Stimulated activated CD8-positive, alpha-beta memory T cell treated with anti-CD3 and anti-CD28 coated beads, Interleukin-2, amount 100 ng/mL, for 1 hour (primary cell): ENCODE measurements at places on chromosomes 5 and 9.

DNA sequence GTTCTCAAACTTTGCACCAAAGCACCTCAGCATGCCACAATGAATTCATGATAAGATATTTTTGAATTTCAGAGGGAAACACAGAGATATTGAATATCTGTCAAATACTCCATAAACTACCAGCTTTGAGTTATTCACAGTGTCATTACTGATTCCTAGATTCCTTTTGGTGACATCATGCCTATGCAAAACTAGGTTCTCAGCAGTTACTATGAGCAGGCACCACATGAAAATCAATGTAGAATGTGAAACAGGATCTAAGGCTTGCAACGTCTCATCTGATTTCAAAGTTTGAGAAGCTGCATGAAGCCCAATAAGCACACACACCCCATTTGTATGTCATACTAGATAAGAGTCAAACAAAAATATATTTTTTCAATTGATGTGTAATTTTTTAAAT is 426.5 kb downstream of the NR2F1-AS1 start:
- no peak for DNase-seq

DNA sequence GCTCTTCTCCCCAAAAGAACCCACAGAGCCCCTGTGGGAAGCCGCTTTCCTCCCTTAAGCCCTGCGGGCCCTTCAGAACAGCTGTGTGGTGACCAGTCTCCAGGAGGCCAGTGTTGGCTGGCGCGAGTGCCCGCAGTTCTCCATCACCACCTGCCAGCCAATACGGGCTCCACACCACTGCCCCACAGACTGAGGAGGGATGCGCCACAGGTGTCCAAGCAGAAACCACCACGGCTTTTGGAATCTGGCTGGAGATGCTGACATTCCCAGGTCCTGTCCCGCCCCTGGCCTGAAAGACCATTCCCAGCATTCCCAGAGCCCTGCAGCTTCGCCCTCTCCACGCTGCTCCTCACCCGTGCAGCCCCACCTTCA is 12.8 kb downstream of the CCNI2 start:
- no peak for DNase-seq

DNA sequence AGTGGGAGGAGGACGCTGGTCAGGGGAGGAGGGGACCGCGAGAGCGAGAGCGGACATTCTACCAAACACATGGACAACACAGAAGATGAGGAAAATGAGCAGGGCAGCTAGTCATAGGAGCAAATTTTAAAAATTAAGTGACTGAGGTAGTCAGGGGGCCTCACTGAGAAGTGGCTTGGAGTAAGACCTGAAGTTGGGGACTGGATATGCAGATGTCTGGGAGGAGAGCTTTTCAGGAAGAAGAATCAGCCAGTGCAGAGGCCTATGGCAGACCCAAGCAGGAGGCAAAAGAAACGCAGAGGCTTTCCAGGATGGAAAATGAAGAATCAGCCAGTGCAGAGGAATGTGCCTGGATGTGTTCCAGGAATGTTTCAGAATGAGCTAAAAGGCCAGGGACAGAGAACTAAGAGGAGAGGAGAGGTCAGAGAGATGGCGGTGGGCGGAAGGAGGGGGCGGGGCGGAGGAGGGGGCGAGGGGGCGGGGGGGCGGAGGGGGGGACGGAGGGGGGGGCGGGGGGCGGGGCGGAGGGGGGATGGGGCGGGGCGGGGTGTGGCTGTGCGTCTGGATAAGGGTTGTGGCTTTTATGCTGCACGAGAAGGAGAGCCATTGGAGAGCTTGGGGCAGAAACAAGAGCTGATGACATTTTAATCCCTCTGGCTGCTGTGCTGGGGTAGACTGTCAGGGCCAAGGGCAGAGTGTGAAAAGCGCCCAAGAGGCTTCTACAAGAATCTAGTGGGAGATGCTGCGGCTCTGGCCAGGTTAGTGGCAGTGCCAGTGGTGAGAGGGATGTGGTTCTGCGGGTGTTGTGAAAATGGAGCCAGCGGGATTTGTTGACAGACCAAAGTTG is 129.6 kb downstream of the KCNIP1 start:
- no peak for DNase-seq

DNA sequence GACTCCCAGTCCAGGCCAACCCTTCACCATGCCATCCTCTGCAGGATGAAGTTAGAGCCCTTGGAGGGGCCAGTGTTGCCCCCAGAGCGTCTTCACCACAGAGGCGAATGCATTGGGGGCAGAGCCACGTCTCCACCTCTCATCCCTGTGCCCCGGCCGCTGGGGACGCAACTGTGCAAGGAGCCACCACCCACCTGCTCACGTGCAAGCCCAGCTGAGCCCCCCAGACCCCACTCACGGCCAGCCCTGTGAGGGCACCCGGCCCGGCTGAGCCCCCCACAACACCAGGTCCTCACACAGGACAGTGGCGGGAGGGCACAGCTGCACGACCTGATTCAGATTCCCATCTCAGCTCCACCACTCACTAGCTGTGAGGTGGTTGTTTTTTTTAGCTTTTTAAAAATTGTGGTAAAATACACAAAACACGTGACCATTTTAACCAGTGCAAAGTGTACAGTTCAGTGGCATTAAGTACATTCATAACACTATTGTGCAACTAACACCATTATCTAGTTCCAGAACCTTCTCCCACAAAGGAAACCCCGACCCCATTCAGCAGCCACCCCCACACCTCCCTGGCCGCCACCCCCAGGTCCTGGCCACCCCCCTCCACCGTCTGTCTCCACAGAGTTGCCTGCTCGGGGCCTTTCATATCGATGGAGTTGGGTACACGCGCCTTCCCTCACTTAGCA is 33.5 kb upstream of the UBAC1 start:
- no peak for DNase-seq

GRCh38 chr9:123631862-123632261 is 275.9 kb downstream of the CRB2 start:
- DNase-seq: no peak

DNA sequence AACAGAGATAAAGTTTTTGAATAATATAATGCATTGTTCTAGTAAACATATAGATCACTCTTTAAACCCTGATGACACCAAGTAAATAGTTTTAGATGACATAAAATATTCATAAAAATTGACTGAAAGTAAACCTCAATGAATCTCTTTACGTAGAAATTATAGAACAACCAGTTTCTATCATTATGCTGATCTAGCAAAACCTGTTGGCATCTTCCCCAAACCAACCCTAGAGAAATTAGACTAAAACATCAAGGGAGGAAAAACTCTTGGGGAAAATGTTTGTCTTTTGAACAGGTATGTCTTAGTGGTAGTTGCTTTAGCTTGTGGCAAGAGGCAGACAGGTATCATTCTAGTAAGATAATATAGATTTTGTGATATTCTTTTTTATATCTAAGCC is 747.0 kb upstream of the CDH6 start:
- no peak for DNase-seq

GRCh38 chr5:74543162-74543995 is 97.1 kb downstream of the ENC1 start:
- DNase-seq: no peak

DNA sequence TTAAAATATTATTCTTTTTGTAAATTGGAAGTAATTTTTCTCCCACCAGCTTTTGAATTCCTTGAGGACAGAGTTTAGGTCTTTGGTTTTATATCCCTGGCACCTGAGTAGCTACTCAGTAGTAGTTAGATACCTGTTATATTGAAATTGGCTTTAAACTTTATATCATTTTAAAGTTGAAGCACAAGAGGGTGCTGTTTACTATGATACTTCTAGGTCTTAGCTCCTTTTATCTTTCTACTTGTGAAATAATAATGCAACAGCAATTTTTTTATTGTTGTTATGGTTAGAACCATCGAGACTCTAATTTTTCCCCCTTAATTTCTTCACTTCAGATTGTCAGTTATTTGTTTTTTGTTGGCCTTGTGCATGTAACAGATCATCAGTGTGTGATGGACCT is 46.3 kb downstream of the AP3S1 start:
- DNase-seq: no peak

DNA sequence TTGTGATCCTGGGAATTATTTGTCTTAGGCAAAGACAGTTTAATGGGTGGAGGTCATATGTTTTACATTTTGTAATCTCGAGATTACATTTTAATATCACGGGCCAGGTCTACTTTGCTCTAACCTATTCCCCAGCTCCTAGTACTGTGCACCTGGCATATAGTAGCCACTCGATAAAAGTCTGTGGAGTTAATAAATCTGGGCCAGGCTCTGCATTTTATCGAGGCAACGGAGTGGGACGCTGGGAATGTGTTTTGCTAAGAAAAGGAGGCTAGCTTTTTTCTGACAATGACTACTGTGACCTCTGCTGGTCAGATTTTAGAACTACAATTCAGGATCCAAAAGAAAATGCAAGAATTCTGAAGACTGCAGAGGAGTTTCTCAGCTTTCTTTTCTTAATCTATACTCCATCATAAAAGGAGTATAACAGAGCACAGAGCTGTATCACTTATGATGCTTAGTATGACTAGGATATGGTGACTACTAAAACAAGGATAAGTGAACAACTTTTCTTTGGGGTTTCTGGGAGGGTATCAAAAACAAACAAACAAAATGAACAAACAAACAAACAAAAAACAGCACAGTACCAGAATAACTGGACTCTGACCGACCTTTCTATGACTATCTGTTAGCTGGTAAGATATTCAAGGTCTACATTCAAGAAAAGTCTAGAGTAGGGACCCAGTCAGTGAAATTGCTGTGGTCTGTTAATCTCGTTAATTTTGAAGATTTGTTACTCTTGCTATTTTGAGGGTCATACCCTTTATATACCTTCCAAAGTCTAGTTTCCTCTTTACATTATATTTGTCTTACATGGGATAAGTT is 46.1 kb upstream of the CER1 start:
- no peak for DNase-seq

GRCh38 chr9:20592673-20593072 is 29.6 kb downstream of the MLLT3 start:
- DNase-seq: no peak

DNA sequence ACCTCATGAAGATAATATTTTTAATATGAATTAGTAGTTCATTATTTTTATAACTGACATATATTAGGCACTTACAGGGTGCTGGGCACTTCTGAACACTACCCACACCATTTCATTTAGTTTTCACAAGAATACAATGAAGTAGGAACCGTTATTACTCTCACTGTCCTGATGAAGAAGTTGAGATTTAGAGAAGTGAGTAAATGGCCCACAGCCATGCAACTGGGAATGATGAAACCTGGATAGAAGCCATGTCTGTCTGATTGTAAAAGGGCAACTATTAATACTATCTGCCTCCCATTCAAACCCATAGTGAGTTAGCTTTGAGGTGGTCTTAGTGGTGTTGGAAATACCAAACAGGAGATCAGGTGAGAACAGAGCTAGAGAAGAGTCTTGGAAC is 29.6 kb upstream of the OTULINL start:
- no peak for DNase-seq

DNA sequence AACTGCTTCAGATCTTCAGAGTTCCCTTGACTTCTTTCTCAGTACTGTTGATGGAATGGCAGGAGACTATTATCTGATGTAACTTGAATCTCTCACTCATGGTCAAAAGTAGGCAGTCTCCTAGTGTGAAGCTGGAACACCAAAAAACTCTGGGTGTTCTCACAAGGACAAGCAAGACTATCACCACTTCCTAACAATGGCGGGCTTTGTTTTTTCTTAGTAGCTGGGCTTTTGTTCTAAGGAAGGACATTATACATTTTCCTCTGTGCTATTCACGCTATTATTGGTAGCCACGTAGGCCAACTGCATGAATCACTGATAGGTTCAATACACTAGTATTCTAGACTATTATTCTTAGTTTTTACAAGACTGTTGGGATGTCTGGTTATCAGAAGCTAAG is 67.7 kb upstream of the ATG10 start:
- no peak for DNase-seq

- DNase-seq: no peak
These were observed 518.3 kb downstream of the CTNND2 start for GRCh38 chr5:11385901-11386293.

DNA sequence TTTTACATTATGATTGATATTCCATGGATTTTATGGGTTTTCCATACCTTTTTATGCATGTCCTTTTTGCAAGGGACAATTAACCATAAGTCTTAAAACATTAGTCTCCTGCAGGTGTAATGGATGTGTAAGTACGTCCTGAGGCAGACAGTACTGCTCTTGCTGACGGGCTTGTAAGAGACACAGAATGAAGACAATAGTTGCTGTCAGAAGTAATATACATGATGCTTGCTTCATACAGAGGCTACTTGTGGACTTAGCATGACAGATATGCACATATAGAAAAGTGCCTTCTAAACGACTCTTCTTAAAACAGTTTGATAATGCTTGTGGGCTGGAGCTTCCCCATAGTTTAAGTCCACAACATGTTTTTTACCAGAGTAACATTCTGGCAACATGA is 182.7 kb downstream of the SPATA31D1 start:
- DNase-seq: no peak

GRCh38 chr5:158942217-158942616 is 157.5 kb downstream of the EBF1 start:
- no peak for DNase-seq

DNA sequence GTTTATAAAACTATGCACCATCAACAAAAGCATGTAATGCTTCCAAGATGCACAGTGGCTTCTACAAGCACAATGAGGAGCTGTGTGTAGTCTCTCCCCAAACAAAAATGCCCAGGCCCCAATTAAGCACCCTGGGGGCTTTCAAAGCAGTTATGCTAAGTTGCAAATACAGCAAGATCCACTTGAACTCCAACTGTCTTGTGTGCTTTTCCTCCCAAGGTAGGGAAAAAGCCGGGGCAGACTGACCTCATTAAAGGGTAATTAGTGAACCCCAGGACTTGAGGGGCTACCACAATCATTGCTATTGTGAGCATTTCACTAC is 13.1 kb downstream of the ZNF608 start:
- DNase-seq: no peak

- no peak for DNase-seq
These were observed 105.0 kb downstream of the ACER2 start for GRCh38 chr9:19513671-19514275.

DNA sequence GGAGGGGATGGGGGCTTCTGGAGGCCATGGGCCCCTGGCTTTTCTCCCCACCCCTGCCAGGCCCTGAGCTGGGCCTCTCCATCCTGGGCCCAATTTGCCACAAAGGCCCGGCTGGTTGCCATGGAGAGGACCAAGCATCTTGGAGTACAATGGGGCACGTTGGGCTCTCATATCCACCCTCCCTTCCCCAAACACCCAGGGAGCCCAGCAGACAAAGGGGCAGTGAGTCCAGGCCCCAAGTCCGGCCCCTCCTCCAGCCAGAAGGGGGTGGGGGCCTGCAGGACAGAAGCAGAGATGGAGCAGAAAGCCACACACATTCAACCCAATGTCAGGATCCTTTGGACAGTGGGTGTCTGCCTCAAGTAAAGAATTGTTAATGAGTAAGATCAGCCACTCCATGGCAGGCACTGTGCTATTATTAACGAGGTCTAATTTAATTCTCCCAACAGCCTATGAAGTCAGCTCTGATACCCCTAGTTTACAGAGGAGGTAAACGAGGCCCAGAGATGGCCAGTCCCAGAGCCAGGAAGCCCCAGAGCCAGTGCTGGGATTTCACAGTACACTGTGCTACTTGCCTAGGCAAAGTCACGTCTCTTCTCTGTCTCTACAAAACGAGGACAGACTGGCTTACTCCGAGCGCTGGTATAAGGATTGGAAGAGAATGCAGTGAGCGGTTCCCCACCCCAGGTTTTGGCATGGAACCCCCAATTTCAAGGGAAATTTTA is 2.3 kb downstream of the CRB2 start:
- DNase-seq: no peak

GRCh38 chr5:93278896-93279295 is 302.1 kb downstream of the NR2F1-AS1 start:
- no peak for DNase-seq
